Tibial artery (tissue), 4 donors: ENCODE measurements at places on chromosomes 2 and 18.

- H3K4me3 ChIP-seq: no peak overlapping the region
- H3K27ac ChIP-seq: no peak overlapping the region
- no peak for DNase-seq
- no peaks in the 10 kb centered on the region for H3K27me3 ChIP-seq
- no peaks in the 10 kb centered on the region for H3K36me3 ChIP-seq
Observed at GRCh38 chr2:105861200-105861599, 116.5 kb downstream of the NCK2 start.

DNA sequence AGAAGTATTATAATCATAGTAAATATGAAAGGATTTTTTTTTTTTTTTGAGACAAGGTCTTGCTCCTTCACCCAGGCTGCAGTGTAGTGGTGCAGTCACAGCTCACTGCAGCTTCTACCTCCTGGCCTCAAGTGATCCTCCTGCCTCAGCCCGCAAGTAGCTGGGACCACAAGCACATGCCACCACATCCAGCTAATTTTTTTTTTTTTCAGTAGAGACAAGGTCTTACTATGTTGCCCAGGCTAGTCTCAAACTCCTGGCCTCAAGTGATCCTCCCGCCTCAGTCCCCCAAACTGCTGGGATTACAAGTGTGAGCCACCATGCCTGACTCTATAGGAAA lies 301.6 kb upstream of the STON1 start:
- no peak overlapping the region for H3K4me3 ChIP-seq
- no peak overlapping the region for H3K27ac ChIP-seq
- no peaks in the 10 kb centered on the region for H3K27me3 ChIP-seq

DNA sequence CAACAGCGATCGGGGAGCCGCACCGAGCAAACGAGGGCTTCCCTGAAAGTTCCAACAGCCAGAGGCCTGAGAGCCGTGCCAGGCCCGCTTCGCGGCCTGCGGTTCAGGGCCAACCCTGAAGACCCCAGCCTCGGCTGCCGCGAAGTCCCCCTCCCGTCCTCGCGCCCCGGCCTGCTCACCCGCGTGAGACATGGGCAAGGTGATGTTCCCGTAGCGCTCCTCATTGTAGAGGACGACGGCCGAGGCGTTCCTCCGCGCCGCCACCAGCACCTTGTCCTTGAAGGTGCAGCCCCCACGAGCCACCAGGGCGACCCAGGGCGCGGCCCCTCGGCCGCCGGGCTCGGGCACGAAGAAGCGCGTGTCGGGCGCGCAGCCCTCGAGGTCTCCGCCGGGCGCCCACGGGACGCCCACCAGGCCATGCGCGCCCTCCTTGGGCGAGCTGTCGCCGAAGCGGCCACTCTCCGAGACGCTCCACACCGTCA lies 510 bp downstream of the RNF149 start:
- H3K4me3 ChIP-seq: peak overlapping the region; percentile 82
- no peak for DNase-seq
- no peaks in the 10 kb centered on the region for H3K4me1 ChIP-seq
- peak overlapping the region; percentile 90 for H3K27ac ChIP-seq
- H3K36me3 ChIP-seq: no peaks in the 10 kb centered on the region
- no peaks in the 10 kb centered on the region for H3K27me3 ChIP-seq

DNA sequence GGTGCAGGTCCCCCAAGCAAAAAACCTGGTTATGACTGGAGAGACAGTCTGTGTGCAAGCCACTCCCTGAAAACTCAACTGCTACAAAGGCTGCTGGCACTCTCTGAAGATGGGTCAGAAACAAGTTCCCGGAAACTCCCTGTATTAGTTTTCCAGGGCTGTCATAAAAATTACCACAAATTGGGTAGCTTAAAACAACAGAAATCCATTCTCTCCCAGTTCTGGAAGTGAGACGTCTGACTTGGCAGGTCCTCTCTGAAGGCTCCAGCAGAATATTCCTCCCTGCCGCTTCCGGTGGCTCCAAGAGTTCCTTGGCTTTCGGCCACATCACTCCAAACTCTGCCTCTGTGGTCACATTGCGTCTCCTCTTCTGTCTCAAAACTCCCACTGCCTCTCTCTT lies 30.1 kb upstream of the SERPINE2 start:
- H3K36me3 ChIP-seq: no peaks in the 10 kb centered on the region
- no peaks in the 10 kb centered on the region for H3K27me3 ChIP-seq
- no peaks in the 10 kb centered on the region for H3K4me1 ChIP-seq

GRCh38 chr2:19929226-19929625 lies 27.4 kb upstream of the TTC32 start:
- H3K27ac ChIP-seq: no peak overlapping the region
- no peak for DNase-seq

DNA sequence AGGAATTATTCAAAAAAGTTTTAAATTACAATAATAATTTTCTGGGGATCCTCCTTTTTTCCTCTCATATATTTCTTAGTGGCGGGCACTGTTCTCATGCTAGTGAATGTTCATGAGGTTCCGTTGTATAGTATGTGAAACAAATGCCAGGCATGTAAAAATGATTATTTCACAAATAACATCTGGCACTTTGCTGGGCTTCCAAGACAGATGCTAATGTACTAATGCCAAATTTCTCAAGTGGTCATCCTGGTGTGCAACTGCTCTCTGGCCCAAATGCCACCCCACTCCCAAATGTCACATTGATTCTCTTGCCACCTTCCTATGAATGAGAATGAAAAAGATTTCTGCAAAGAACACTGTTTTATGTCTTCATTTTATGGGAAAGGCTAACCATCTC lies 564.0 kb upstream of the GCFC2 start:
- no peaks in the 10 kb centered on the region for H3K36me3 ChIP-seq
- no peak overlapping the region for H3K27ac ChIP-seq
- no peaks in the 10 kb centered on the region for H3K27me3 ChIP-seq
- no peaks in the 10 kb centered on the region for H3K4me1 ChIP-seq

DNA sequence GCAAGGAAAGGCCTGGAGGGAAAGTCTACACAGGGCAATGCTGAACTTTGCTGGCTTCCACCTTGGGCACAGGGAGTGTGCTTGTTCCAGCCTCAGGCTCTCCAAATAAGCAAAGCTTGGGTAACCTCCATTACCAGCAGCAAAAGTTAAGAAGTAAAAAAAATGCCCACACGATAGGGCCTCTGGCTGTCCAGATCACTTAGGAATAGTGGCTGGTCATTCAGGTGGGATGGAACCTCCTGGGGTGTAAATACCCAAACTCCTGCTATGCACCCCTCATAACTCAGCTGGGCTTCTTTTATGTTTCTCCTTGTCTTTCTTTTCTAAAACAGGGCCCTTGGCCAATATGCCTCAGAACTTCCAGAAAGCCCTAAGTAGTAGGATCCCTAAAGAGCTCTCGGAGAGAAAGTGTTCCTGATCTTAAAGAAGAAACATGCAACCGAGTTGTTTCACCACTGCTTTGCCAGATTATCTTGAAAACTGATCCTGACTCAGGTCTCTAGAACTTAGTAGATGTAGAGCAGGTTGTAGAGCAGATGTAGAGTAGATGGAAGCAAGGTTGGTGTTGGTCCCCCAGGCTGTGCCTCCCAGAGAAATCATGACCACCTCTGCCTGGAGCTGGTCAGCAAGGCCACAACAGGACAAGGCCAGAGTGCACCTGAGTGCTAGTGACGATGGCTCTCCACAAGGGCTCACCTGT lies 2.0 kb upstream of the OSR1 start:
- no peak overlapping the region for H3K4me3 ChIP-seq
- peaks cover 30% of the 10 kb centered on the region for H3K4me1 ChIP-seq
- peak overlapping the region; percentile 96 for H3K27ac ChIP-seq
- H3K27me3 ChIP-seq: no peaks in the 10 kb centered on the region
- H3K36me3 ChIP-seq: no peaks in the 10 kb centered on the region
- no peak for DNase-seq

DNA sequence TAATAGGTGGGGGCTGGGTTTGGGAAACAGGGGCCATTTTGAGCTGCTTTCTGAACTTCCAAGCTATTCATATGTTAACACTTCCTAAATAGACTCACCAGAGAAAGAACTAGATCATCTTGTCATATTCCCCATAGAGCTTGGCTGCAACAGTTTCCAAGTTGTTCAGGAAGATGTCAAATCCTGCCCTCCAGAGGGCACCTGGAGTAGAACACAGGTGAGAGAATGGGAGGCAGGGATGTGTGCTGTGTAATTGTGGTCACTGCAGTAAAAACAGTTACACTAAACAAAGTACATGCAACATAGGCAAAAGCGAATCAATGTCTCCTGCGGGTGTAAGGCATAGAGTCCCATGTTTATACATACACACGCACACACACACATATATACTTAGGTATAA lies 34.5 kb upstream of the LRRC30 start:
- H3K27ac ChIP-seq: no peak overlapping the region
- no peaks in the 10 kb centered on the region for H3K27me3 ChIP-seq
- no peak for DNase-seq

DNA sequence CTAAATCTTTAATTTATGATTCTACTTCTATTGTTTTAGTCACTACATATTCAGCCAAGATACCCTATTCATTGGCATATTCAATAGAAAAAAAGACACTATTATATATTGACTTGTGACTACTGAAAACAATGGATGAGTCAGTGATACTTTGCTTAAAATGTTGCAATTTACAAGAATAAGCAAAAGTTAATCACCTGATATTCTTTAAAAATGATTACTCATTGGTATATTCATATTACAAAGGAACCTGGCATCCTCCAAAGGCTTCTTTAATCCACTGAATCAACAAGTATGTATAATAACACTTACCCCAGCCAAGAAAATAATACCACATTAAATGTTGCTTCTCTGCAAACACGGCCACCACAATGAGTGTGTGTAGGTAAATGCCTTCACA lies 87.8 kb downstream of the CALCRL start:
- no peak overlapping the region for H3K4me3 ChIP-seq
- H3K27me3 ChIP-seq: no peaks in the 10 kb centered on the region
- H3K36me3 ChIP-seq: peaks cover 40% of the 10 kb centered on the region
- H3K4me1 ChIP-seq: no peaks in the 10 kb centered on the region
- no peak overlapping the region for H3K27ac ChIP-seq

- H3K27ac ChIP-seq: no peak overlapping the region
- no peaks in the 10 kb centered on the region for H3K36me3 ChIP-seq
Observed at GRCh38 chr18:77037567-77037966, 95.0 kb downstream of the MBP start.

GRCh38 chr2:26786207-26787028 lies 562 bp downstream of the CENPA start:
- H3K4me1 ChIP-seq: peaks cover 5% of the 10 kb centered on the region
- peaks cover 6% of the 10 kb centered on the region for H3K27me3 ChIP-seq
- H3K36me3 ChIP-seq: peaks cover 4% of the 10 kb centered on the region
- no peak overlapping the region for H3K27ac ChIP-seq
- DNase-seq: no peak

DNA sequence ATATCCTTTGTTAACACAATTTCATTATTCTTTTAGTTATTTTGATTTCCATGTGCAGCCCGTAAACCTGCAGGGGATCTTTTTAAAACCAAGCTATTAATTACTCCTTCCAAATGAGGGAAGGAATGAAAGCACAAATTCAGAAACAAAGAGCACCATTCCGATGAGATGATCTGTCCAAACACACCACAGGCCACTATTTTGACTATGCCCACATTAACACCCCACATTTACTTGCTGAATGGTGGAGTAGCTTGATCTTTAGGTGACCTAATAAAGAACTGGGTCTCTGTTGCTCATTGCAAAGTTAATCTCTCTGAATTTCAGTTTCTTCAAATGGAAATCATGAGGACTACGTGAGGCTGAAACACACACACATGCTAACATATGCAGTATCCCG lies 218.0 kb downstream of the IRS1 start:
- no peaks in the 10 kb centered on the region for H3K27me3 ChIP-seq
- no peak for DNase-seq
- H3K27ac ChIP-seq: no peak overlapping the region
- H3K36me3 ChIP-seq: no peaks in the 10 kb centered on the region
- H3K4me1 ChIP-seq: no peaks in the 10 kb centered on the region

- H3K27me3 ChIP-seq: no peaks in the 10 kb centered on the region
- no peak overlapping the region for H3K27ac ChIP-seq
- H3K4me1 ChIP-seq: no peaks in the 10 kb centered on the region
- no peaks in the 10 kb centered on the region for H3K36me3 ChIP-seq
Observed at GRCh38 chr18:65706646-65707045, 44.2 kb upstream of the CDH7 start.

DNA sequence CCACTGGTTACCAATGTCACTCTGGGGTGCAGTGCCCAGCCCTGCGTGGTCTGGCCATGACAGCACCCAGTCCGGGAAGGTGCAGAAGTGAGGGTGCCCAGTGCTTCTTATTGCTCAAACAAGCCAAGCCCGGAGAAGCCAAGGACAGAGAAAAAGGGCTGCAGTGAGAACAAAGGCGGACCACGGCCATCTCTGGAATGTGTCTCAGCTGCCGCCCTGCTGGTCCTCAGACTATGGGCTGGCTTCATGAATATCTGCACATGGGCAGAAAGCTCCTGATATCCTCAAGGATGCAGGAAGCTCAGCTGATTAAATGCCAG lies 28.7 kb downstream of the COPS9 start:
- no peaks in the 10 kb centered on the region for H3K36me3 ChIP-seq
- DNase-seq: no peak
- no peaks in the 10 kb centered on the region for H3K4me1 ChIP-seq

DNA sequence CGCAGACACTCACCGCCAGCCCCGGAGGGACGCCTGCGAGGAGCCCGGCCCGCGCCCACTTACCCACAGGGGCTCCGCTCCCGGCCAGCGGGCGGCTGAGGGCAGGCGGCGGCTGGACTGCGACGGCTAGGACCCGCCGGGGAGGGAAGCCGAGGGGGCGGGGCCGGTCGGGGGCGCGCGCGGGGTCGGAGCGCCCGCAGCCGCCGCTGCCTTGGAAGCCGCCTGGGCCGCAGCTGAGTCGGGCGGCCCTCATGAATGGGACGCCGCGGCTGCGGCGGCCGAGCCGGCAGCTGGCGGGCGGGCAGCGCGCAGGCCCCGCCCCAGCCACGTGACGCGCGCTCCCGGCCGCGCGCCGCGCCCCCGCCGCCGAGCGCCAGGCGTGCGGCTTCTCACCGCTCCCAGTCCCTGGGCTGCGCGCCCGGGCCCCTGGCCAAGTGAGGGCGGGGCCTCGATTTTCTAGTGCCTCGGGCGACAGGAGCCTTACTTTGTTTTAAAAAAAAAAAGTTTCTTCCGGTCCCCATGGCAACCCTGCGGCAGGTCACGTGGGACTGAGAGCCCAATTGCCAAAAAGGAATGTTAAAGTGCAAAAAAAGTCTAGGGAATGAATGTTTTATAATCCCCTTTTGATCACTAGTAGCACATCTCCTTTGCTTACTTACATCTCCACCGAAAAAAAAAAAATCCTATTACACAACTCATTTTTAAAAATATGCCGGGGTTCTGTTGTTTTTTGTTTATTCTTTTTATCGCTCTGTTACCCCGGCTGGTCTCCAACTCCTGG lies at the start of gene LPIN2:
TSS of gene LPIN2 (minus strand) at position 121 of the 781 bp plus-strand sequence. CDS start 52,304 bp downstream, outside the sequence.
- peaks cover 73% of the 10 kb centered on the region for H3K4me1 ChIP-seq
- peak within 1 kb of the TSS; percentile 95 for H3K4me3 ChIP-seq
- peak within 1 kb of the TSS; percentile 92 for H3K27ac ChIP-seq
- no peaks in the 10 kb centered on the region for H3K27me3 ChIP-seq
- DNase-seq: peak; percentile 99
